HCT116 (cell line): ENCODE measurements at places on chromosomes 2 and 18. TPM values are rescaled to one million over a fixed set of nuclear protein-coding genes. Genes with fewer than 3 reads are reported as not detected.

The KIAA2012 gene
- total RNA-seq, result not detected

The LYPD6 gene
- 3.0 TPM for total RNA-seq

The IHH gene
- total RNA-seq, result 0.17 TPM

The SRD5A2 gene
- not detected for total RNA-seq

The TDRD15 gene
- not detected for total RNA-seq

DNA sequence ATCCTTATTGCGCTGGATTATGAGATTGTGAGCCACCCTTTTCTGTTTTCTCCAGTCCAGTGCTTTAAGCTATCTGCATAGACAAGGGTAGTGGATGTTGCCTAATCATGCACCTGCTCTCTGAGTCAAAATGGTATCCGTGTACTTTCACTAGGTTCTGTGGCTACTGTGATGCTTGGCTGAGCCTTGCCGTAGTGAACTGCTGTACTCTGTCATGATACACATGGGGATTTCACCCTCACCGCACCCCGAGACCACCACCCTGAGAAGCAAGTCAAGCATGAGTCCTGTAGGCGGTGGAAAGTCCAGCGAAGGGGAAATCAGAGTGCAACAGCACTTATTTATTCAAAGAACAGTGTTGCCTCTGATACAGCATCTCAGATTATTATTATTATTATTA, 55.0 kb downstream of the ARHGAP25 start:
- DNase-seq, result no peak

GRCh38 chr2:226956659-226957058, 120.8 kb downstream of the RHBDD1 start:
- DNase-seq, result no peak

GRCh38 chr2:182894174-182894573, 27.7 kb upstream of the FRZB start:
- no peak for DNase-seq

DNA sequence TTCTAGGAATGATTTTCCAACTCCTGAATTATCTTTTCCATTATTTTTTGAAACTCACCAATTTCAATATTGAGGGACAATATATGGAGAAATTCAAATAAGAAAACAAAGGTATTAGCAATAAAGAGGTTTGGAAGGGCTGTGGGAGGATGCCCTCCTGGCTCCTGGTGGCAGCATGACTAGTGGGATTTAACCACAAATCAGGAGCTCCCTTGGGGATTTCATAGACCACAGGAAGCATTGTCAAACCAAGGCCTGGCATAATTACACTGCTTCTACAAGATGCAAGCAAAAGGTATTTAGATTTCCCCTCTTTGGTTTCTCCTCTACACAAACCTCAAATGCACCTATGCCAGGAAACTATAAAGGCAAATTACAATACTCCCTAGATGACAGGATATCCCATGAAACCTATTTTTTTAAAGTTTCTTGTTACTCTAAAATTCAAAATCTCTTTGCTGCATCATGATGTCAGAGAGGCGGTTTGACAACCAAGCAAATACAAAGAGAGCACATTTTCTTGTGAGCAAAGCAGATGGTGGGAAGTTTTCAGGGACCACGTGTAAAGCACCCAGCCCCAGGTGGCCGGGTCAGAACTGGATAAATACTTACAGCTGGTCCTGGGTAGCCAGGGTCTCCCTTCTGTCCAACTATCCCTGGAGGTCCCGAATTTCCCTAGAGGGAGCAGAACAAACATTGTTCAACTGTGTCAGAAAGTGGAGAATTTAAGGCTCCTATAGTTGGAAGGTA, 67.9 kb downstream of the COL6A3 start:
- no peak for DNase-seq

- DNase-seq, result no peak
These were observed 228.0 kb downstream of the ATAD2B start for GRCh38 chr2:23698721-23699579.

DNA sequence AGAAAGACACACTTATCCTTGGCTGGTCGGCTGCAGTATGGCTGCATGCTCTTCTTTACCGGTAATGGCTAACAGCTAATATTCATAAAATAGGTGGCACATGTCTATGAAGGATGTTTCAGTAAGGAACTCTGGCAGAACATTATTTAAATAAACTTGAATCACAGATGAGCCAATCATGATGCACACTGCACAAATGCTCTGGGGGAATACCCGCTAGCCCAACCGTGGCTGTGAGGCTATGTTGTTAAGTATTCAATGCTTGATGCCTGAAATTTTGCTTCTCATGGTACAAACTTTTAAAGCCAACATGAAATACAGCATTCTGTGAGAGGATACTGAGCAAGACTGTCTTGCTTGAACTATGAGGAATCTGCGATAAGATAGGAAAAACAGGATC, 505.8 kb downstream of the ZEB2 start:
- DNase-seq, result no peak

DNA sequence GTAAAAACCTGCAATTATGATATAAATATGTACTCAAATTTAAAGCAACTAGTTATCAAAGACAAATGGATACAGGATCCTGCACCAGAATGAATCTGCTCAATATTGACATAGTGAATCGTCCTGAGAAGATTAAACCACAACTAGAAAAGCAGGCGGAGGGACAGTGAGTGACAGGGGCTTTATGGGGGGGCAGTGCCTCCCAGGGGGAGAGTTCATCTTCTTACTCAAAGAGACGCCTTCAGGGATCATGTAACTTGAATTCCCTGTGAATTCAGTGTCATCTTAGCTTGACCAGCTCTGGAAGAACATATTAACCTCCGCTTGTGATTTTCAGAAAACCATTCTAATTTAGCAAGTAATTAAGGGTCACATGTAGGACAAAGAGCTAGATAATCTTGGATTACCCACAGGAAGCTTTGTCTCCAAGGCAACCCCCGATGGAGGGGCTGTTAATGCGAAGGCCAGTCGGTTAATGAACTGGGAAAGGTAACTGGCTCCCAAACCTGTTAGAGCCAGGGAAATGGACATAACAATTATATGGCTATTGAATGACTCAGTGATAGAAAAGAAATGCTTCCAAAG, 17.4 kb upstream of the LMAN1 start:
- DNase-seq, result no peak

- no peak for DNase-seq
These were observed 233.0 kb downstream of the TPGS2 start for GRCh38 chr18:36595818-36596215.

GRCh38 chr2:181851726-181852125, 39.8 kb upstream of the ITPRID2 start:
- no peak for DNase-seq

- DNase-seq, result no peak
These were observed 6.1 kb downstream of the MPV17 start for GRCh38 chr2:27316655-27317412.

DNA sequence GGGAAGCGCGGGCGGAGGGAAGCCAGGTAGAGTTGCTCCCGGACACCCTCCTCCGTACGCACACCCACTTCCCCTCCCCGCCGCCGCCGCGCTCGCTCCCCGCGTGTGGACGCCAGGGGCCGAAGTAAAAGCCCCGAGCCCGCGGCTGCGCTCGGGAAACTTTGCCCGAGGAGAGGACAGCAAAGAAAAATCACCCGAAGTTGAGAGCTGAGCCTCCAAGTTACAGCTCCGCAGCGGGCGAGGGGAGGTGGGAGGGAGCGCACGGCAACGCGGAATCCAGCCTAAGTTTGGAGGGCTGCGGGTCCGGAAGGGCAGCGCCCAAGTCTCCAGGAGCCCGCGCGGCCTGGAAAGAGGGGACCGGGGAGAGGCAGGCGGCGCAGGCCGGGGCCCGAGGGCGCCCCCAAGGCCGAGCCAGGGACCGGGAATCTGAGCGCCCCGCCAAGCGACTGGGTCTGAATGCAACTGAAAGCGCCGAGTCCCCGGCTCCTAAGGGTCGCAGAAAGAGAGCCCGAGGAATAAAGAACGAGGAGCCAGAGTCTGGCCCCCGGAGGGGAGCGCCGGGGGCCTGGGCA, 706 bp upstream of the BCL11A start:
- no peak for DNase-seq

DNA sequence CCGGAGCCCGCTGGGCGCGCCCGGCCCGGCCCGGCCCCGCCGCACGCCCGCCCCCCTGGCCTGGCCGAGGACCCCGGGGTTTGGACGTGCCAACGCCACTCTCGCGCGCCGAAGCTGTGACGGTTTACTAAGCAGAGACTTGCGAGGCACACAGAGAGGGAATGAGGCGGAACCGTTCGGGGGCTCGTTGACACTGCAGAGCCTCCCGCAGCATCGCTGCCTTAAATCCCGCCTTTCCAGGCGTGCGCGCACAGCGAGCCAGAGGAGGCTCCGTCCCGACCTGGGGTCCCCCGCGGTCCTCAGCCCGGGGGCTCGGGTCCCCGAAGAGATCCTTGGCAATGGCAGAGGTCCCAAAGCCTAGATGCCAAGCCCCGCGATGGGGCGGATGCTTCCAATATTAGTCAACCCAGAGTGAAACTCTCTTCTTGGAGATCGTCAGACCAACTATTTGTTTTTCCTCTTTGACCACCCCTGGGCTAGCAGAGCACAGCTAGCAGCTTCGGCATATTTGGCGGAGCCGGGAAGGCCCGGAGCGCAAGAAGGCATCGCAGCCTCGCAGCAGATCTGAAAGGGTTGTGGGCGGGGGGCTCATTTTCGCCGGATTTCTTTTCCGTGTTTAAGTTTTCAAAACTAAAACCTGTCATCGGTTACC, at the start of gene ZNF385B:
Gene ZNF385B, minus strand, starts transcription at position 197 of the 652 bp plus-strand sequence.
- DNase-seq, result no peak

GRCh38 chr2:240103136-240103535, 33.0 kb downstream of the COPS9 start:
- DNase-seq, result no peak

DNA sequence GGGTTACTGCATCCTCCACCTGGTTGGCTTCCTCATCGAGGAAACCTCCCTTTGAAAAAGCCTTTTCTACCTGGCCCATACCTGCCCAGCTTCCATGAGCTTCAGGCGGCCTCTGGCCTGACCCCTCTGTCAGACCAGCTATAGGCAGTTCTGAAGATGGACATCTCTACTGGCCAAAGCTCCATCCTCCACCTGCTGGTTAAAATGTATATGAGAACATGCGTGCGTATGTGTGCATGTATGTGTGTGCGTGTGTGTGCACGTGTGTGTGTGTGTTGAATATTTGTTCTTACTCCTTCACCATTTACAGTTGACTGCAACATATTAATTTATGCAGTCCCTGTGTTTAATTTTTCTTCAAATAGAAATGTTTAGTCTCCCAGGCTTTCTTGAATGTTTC, 642.4 kb upstream of the RAB6C start:
- no peak for DNase-seq
